ENCODE measurements at places on chromosomes 11 and 22.

DNA sequence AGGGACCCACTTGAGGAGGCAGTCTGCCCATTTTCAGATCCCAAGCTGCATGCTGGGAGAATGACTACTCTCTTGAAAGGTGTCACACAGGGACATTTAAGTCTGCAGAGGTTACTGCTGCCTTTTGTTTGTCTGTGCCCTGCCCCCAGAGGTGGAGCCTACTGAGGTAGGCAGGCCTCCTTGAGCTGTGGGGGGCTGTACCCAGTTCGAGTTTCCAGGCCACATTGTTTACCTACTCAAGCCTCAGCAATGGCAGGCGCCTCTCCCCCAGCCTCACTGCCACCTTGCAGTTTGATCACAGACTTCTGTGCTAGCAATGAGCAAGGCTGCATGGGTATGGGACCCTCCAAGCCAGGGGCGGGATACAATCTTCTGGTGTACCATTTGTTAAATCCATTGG, 126.0 kb downstream of the OR4A5 start:
- DNase-seq, result no peak

DNA sequence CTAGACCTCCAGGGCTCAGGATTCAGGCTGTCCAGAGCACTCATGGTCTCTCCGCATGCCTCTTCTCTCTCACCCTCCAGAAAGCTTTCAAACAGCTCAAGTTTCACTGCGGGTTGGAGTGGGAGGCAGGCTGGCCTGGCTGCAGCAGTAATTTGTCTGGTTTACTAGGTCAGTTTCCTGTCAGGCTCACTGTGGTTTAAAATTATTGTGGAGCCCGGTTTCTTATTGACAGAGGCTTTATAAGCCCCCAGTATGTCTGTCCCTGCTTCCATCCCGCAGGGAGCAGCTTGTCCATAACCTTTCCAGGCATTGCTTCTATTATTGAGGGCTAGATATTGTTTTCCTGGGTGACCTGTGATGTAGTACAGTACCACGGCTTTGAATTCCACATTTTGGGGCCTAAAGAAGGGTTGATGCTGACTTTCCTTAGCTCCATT, 235.3 kb upstream of the SORL1-AS1 start:
- DNase-seq, result no peak

GRCh38 chr22:27761665-27762064, 39.9 kb downstream of the MN1 start:
- no peak for DNase-seq

- DNase-seq, result no peak
These were observed 2.9 kb upstream of the CTSC start for GRCh38 chr11:88340366-88340935.

DNA sequence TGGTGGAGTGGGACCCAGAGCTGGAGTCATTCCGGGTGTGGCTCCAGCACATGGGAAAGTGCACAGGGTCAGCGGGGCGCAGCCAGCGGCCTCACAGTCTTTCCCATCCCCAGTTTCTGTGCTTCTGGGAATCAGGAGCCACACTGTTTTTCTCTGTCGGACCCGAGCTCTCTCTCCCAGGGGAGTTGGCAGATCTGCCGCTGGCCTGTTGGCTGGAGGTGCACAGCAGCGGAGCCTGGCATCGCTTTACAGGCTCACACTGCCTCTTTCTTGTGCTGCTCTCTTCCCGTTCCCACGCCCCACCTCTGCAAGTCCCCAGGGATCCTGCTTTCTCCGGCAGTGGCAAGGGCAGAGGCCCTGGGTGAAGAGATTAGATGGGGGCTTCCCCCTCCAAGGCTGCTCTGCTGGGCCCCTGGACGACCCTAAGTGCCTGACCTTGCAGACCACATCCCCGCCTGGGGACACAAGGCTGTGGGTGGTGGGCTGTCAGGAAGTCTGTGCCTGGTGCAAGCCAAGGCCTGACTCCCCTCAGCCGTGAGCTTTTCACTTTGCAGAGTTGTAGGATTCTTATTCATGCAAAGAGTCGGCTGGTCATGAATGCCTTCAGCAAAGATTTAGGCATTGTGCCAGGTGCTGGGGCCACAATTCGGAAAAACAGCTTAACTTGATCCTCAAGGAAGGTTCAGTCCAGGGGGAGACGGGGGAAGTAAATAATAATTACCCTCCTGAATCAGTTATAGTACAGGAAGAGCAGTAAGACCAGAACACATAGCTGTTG, 116.3 kb downstream of the TIMP3 start:
- DNase-seq, result no peak

DNA sequence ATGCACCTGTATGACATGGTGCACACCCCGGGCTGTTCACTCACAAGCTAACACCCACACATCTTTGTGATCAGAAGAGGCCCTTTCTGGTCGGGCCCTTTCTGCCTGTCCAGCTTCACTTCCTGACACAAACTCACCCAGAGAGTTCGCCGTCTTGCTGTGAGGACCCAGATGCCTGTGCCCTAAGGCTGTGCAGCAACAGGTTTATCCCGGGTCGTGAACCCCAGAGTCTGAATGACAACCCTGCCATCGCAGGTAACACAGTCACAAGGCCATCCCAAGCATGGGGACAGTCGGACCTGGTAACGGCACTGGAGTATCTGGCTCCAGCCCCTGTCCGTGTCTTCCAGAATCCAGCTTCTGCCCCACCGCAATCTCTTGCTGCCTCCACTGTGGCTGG, 235.1 kb downstream of the BUD13 start:
- no peak for DNase-seq

DNA sequence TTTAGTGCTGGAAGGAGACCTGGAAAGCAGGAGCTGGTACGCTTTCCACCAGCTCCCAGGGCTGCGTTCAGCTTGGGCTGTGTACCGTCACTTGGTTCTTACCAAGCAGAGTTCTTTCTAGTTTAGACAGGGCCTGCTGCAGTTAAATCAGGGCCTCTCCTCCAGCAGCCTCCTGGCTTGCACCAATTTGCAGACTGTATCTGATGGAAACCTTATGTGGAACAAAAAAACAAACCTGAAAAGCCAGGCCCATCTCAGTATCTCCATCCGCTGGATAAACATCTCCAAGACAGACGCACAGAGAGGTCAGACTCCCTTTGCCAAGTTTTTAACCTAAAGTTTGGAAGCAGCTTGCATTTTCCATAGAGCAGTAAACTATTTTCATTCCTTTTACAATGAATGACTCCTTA, 288.6 kb upstream of the SORL1-AS1 start:
- no peak for DNase-seq

DNA sequence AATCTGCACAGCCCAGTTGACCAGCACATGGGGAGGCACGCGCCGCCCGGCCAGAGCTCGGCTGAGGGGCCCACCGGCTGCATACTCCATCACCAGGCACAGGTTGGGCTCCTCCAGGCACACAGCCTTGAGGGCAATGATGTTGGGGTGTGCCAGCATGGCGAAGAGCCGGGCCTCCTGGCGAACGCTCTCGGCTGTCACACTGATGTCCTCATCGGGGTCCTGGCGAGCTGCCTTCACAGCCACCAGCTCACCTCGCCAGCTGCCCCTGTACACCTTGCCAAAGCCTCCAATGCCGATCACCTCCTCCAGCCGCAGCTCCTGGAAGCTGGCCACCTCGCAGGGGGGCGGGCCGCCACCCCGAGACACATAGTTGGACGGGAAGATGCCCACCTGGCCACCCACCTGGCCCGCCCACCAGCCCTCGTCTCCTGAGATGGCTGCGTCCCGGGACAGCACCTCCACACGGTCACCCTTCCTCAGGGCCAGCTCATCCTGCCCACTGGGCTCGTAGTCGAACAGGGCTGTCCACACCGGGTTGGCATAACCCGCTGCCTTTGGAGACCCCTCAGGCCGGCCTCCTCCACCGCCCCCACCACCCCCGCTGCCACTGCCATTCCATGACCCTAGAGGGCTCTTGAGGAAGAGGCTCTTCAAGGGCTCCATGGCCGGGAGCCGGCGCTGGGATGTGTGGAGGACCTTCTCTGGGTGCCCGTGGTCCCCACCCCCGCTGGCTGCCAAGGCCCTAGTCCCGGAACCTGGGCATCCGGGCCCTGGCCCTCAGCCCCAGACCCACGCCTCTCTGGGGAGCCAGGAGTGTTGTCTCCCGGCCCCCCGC, 711 bp downstream of the MAP3K11 start:
- no peak for DNase-seq

Data from NCI-H1694 treated with DMSO at 0.1 percent for 48 hours (cell line).